ENCODE measurements at places on chromosomes 12 and 14. TPM values are rescaled to one million over a fixed set of nuclear protein-coding genes. Genes with fewer than 3 reads are reported as not detected.

RILPL2 gene
- 4.7 TPM for total RNA-seq

PIWIL1 gene
- not detected for total RNA-seq

SYNE3 gene
- total RNA-seq: 91.5 TPM

SEC23A gene
- 48.2 TPM for total RNA-seq

DNA sequence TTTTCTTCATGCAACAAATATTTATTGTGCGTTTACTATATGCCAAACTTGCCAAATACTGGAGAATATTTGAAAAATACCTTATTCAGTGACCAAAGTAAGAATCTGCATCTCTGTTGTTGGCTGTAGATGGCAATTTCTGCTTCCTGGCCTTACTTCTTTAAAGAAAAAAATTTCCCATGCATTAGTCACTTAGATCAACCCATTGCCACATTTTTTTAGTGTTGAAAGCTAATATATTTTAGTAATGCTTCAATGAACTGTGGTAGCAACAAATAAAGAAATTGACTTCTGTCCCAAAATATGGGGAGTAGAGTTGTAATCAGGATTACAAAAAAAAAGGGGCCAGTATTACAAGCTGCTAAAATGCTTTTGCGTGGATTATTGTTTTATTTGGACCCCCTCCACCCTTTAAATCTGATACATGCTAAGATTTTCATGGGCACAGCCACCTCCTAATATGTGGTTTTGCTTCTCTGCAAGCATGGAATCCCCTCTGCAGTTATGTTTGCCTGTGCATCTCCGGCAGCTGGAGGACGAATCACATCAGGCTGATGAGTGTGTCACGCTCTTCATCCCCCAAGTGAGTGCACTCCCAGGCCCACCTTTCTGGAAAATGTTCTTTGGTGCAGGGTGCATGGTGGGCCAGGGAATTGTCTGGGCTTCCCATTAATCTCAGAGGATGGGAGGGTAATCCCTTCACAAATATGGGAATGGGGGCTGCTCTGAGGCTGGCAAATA is 38.1 kb upstream of the PTCSC3 start:
- DNase-seq: no peak

- DNase-seq: no peak
Observed at GRCh38 chr14:103228076-103228806, 105.0 kb downstream of the TNFAIP2 start.

DNA sequence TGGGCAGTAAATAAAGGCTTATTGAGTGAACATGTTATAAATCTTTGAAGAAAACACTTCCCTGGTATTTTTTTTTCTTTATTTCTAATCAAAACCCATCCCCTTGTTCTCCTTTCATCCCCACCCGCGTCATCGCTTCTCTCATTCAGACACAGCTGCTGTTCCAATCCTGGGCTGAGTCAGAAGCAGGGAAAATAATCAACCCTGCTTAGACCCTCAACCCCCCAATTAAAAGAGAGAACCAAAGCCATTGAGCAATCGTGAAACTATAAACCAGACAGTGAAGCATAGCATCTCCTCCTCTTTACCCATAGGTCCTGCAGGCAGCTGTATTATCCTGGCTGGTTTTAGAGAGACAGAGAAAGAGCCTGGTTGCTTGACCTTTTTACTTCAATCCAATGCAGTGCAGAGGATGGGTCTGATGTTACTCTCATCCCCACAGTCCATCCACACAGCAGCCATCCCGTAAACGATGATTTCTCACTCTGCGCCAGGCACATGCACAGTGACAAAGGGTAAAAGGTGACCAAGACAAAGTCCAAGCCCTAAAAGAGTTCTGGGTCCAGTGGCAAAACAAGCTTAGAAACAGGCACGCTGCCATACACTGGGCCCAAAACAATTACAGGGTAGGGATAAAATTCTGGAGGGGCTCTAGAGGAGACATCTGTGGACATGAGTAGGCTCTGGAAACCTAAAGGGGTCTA is 238.3 kb downstream of the GALC start:
- no peak for DNase-seq

GRCh38 chr12:88546853-88547252 is 33.4 kb downstream of the KITLG start:
- DNase-seq: no peak

GRCh38 chr14:57299511-57299910 is 30.7 kb downstream of the AP5M1 start:
- DNase-seq: no peak

DNA sequence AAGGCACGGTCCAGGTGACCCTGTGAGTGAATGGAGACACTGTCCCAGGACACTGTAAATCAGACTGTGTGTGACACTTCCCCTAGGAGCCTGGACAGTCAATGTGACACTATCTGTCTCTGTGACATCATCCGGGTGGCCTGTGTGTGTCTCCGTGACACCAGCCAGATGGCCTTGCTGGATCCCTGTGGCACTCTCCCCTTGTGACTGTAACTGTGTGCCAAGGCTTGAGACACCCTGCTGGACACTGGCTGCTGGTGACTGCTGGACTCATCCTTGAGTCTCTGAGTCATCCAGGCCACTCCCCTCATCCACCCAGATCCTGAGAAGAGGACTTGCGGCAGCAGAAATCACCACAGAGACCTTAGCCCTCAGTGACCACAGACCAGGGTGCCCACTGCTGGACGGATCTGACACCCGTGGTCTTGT is 51.6 kb downstream of the MVK start:
- no peak for DNase-seq

- DNase-seq: peak; percentile 92
Observed at GRCh38 chr14:69625299-69626131, 14.1 kb downstream of the SUSD6 start.

GRCh38 chr12:111462210-111462769 is 56.6 kb downstream of the SH2B3 start:
- DNase-seq: no peak

- DNase-seq: no peak
Observed at GRCh38 chr12:27646149-27646548, 50.1 kb upstream of the REP15 start.

DNA sequence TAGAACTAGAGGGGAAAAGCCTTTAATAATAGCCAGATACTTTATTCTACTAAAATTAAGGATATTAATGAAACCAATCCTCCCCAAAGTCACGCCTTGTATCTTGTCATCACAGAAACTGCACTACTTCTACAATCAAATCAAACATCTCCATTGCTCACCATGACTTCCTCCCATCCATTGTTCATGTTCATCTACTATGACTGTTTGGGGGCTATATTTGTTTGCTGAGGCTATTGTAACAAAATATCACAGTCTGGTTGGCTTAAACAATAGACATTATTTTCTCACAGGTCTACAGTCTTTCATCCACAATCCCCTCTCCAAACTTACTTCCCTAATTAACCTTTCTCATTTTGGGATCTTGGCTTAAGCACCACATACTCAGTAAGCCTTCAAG is 193.6 kb upstream of the FSCB start:
- no peak for DNase-seq

DNA sequence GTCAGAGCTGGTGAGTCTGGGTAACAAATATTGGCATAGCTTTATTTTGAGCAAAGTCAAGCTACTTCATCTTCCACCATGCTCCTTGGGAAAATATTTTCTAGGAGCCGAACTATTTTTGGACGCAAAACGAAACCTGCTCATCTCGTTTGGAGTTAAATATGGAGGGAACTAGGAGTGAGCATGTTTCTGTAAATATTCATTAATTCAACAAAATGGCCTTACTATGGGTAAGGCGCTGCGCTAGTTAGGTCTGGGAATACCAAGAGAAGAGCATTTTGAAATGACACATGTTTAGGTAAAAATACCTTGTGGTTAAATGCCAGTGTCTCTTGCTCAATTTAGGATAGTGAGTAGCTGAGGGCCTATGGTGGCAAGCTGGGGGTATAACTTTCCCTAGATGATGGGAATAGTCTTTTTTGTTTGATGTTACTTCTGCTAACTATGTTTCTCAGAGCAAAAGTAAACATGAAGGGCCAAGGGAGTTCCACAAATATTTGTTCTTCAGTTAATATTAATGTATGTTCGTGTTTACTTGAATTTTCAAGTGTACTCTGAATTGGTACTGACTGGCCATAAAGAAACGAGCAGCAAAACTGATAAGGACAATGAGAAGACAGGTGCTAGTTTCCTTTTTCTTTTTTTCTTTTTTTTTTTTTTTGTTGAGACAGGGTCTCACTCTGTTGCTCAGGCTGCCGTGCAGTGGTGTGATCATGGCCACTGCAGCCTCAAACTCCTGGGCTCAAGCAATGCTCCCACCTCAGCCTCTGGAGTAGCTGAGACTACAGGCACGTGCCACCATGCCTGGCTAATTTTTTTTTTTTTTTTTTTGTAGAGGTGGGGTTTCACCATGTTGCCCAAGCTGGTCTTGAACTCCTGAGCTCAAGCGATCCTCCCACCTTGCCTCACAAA is 77.7 kb downstream of the MAP1LC3B2 start:
- no peak for DNase-seq

DNA sequence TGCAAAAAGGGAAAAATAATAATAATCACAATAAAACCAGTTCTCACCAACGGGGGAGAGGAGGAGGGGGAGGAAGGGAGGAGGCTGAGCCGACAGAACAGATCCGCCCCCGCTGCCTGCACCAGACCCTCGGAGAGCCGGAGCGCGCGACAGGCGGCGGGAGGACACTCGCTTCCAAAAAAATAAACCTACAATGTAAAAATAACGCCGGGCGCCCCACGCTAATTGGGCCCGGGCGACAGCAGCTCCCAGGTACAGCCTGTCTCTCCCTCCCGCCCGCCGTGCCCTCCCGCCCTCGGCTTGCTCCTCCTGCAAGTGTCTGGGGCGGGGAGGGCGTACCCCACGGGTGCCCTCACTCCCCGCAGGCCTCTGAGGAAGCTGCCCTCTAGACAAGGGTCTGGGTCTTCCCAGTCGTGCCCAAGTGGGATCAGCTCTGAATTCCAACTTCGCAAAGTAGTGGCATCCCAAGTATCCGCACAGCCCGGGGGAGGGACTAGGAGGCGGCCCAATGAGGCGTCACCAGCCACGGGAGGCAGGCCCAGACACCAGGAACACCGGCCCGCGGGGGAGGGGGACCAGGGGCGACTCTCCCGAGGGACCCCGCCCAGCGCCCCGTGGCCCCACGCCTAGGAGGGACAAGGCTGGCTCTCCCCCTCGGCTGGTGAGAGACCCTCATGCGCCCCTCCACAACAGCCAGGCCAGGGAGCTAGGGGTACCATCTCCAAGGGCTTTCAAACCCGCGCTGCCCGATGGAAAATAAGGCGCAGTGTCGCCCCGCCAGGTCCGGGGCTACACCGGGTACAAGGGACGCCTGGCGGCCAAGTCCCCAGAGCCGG is 1.0 kb downstream of the NCOR2 start:
- peak; percentile 72 for DNase-seq

- DNase-seq: no peak
Observed at GRCh38 chr14:100861188-100861936, 35.4 kb downstream of the MEG3 start.

DNA sequence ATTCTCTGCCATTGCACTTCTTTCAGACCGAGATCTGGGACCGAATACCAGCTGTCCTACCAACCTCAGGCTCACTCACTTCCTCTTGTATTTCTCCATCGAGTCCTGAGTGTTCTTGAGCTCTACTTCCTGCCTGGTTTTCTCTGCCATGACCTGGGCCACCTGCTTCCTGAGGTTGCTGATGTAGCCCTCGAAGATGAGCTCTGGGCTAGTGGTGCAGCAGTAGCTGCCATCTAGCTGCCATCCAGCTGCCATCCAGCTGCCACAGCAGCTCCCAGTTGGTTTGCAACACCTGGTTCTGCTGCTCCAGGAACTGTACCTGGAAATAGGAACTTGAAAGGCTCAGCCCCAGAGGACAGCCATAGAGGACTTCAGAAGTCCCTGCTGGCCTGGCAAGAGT is 15.0 kb upstream of the KRT73 start:
- DNase-seq: peak; percentile 64

GRCh38 chr12:5487948-5488625 is 56.2 kb downstream of the NTF3 start:
- DNase-seq: no peak

- no peak for DNase-seq
Observed at GRCh38 chr12:76901628-76902380, 23.0 kb upstream of the CSRP2 start.

DNA sequence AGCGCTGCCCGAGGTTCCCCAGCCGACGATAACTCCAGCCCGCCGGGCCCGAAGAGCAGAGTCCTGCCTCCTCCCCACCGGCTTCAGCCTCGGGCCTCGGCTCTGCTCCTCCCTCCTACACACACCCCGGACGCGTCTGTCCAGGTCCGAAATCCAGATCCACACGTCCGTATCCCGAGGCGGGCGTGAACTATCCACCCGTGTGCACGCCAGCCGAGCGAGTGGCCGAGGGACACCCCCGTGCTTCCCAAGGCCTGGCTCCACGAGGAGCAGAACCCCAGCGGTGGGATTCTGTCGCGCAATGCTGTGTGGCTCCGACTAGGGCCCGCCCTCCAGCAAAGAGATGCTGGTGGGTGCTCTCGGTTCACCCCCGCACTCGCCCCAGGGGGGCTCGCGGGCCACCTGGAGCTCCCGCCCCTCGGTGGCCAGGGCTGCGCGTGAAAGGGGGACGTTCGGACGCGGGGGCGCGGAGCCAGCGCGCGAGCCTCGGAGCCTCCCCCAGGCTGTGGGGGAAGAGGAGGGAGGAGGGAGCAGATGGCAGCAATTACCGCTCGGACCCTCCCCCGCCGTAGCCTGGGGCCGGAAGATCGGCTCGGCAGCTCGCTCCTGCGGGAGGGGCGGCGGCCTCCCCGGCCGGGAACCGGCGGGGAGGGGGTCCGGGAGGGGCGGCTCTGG is 18.9 kb upstream of the ANKRD33 start:
- no peak for DNase-seq

DNA sequence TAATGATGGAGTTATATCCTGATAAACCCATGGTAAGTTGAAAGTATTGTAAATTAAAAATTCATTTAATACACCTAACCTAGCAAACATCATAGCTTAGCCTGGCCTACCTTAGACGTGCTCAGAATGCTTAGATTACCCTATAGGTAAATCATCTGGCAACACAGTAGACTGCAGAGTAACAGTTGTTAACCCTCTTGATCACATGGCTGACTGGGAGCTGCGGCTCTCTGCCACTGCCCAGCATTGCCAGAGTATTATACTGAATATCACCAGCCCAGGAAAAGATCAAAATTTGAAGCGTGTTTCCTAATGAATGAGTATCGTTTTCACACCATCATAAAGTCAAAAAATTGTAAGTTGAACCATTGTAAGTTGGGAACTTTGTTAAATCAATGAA is 17.8 kb upstream of the TMPRSS12 start:
- no peak for DNase-seq

DNA sequence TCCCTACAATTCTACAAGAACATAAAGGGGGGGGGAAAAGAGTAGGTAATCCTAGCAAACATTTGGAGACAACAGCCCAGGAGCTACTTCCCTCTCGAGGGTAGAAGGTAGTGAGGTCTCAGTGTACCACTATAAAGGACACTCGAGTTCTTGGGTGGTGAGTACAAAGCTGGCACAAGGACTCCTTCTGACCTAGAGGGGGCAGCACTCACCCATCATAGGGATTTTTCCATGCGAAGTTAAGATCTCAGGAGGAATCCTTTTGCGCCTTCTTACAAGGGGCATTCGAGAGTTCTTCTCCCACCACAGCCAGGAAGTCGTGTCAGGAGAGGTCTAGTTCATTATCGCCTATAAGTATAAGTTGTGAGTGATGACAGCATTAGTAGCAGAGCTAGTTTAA is 200.2 kb upstream of the RBM19 start:
- DNase-seq: peak; percentile 20

GRCh38 chr14:20905676-20906075 is 14.5 kb downstream of the RNASE3 start:
- DNase-seq: no peak

- DNase-seq: no peak
Observed at GRCh38 chr12:59695379-59695778, 99.5 kb downstream of the SLC16A7 start.
